ENCODE measurements at places on chromosomes 13 and 19. TPM values are rescaled to one million over a fixed set of nuclear protein-coding genes. Genes with fewer than 3 reads are reported as not detected.

DNA sequence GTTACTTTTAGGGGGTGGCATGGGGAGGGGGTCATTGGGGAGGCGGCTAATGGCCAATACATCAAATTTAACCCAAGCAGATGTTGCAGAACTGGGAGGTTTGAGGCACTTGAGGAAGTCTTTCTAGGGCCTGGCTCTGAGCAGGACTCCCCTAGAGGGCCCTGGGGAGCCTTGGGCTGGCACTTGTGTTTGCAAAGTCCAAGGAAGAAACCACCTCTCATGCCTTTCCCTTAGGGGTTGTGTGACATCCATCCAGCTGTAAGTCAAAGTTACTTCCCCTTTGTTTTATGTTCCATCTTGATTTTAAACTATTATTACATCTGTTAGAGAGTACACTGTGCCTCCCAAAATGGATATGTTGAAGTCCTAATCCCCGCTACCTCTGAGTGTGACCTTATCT is 159.9 kb downstream of the KATNAL1 start:
- H3K4me3 ChIP-seq: no peak overlapping the region
- H3K36me3 ChIP-seq: no peaks in the 10 kb centered on the region

GRCh38 chr19:7294558-7295212 is 471 bp upstream of the INSR start:
- peak overlapping the region; percentile 91 for H3K4me3 ChIP-seq
- H3K27ac ChIP-seq: peak overlapping the region; percentile 97
- DNase-seq: peak; percentile 78
- no peaks in the 10 kb centered on the region for H3K36me3 ChIP-seq

DNA sequence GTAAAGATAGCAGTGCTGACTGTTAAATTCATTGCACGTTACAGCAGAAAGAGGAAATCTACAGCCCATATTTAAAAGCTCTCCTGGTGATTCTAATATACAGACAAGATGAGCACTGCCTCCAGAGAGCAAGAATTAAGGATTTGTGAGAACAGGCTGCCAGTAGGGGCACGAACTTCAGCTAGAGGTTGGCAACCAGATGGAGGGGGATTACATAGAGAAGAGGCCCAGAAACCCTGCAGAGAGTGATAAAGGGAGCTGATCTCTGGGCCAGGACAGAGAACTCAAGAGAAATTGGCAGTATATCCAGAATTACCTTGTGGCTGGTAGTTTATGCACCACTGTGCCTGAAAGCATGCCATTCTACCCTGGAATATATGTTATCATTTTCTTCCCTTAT is 144.8 kb downstream of the UFM1 start:
- no peaks in the 10 kb centered on the region for H3K4me1 ChIP-seq
- H3K36me3 ChIP-seq: no peaks in the 10 kb centered on the region
- H3K4me3 ChIP-seq: no peak overlapping the region

The B3GLCT gene
- total RNA-seq: 21.9 TPM

GRCh38 chr13:44334751-44335150 is 38.9 kb upstream of the SERP2 start:
- H3K4me3 ChIP-seq: no peak overlapping the region
- H3K4me1 ChIP-seq: peaks cover 22% of the 10 kb centered on the region
- H3K36me3 ChIP-seq: no peaks in the 10 kb centered on the region
- H3K27me3 ChIP-seq: no peaks in the 10 kb centered on the region
- no peak overlapping the region for H3K27ac ChIP-seq

The PNMA8B gene
- 0.47 TPM for total RNA-seq

- no peak overlapping the region for H3K27ac ChIP-seq
- no peaks in the 10 kb centered on the region for H3K27me3 ChIP-seq
- DNase-seq: no peak
- no peaks in the 10 kb centered on the region for H3K36me3 ChIP-seq
- peaks cover 16% of the 10 kb centered on the region for H3K4me1 ChIP-seq
- H3K4me3 ChIP-seq: no peak overlapping the region
Observed at GRCh38 chr19:55472463-55472862, 4.0 kb upstream of the ZNF628 start.

The IFNL1 gene
- total RNA-seq: not detected

The ZIC5 gene
- total RNA-seq: not detected

DNA sequence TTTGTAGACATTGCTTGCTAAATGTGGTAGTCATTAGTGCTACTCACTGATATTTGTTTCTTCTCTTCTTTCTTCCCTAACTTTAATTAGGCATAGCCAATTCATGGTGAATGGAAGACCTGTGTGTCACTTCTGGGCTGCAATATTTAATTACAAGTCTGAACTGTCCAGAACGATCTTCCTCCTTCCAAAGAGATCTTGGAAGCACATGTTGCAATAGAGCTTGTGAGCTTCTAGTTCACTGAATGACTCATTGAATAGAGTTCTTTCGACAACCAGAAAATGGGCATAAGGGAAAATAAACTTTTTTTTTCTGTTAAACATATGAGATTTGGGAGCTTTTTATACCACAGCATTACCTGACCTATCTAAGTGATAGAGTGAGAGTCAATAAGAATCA is 1264.6 kb downstream of the PCDH9 start:
- H3K36me3 ChIP-seq: no peaks in the 10 kb centered on the region
- no peak for DNase-seq
- no peaks in the 10 kb centered on the region for H3K4me1 ChIP-seq
- no peaks in the 10 kb centered on the region for H3K27me3 ChIP-seq
- H3K4me3 ChIP-seq: no peak overlapping the region

The KLK12 gene
- not detected for total RNA-seq

GRCh38 chr19:2952953-2953481 is 8.2 kb upstream of the ZNF77 start:
- peaks cover 9% of the 10 kb centered on the region for H3K4me1 ChIP-seq
- no peak overlapping the region for H3K27ac ChIP-seq

DNA sequence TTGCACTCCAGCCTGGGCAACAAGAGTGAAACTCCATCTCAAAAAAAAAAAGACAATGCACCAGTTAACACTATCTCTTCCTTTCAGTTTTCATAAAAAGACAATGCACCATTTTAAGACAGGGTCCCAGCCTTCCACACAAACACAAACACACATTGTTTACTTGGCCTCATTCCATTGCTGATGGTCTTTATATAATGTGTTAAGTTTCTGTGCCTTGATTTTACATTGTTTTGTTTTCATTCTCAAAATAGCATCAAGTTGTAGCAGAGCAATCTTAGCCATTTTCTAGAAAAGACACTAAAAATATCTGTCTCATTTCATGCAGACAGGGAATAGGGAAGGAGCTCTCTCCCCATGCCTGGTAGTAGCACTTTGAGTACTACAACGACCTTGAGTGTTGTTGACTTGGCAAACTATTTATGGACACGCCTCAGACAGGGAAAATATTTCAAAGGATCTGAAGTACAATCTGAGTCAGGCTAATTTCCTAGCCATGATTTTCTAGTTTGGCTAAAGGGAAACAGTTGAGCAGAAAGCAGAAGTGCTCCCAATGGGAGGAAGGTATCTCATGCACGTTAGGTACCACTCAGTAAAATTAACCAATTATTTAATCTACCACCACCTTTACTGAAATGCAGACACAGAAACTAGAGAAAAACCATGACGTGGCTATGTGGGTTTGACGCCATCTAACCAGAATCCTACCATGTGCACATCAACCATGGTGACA is 120.6 kb downstream of the ABCC4 start:
- H3K4me1 ChIP-seq: peaks cover 5% of the 10 kb centered on the region
- no peak overlapping the region for H3K4me3 ChIP-seq
- no peaks in the 10 kb centered on the region for H3K36me3 ChIP-seq
- no peak overlapping the region for H3K27ac ChIP-seq
- DNase-seq: no peak
- H3K27me3 ChIP-seq: no peaks in the 10 kb centered on the region

The CYP4F8 gene
- not detected for total RNA-seq

DNA sequence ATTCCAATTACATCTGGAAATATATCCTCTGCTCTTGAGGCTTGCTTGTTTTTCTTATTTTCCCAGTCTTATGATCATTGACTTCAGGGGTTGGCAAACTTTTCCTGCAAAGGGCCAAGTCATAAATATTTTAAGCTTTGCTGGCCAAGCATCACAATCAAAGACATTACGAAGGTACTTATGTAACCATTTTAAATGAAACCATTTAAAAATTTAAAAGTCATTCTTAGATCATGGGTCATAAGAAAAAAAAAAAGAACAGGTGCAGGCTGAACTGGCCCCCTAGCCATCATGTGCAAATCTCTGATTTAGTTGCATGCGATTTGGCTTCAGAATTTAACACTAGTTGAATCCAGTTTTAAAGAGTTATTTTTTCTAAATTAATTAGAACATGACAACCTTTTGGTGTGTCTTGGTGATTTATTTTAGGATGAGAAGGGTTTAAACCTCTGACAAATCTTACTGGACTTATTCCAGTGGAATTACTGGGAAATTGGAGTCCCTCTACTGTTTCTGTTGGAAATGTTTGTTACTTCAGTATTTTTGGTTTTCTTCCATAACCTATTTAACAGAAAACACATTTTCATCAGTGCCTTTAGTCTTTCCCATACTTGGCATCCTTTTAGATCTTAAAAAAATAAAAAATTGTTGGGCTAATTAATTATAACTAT is 148.1 kb downstream of the NHLRC3 start:
- DNase-seq: no peak
- H3K4me1 ChIP-seq: no peaks in the 10 kb centered on the region
- no peaks in the 10 kb centered on the region for H3K36me3 ChIP-seq
- H3K27me3 ChIP-seq: no peaks in the 10 kb centered on the region
- peak overlapping the region; percentile 38 for H3K27ac ChIP-seq

DNA sequence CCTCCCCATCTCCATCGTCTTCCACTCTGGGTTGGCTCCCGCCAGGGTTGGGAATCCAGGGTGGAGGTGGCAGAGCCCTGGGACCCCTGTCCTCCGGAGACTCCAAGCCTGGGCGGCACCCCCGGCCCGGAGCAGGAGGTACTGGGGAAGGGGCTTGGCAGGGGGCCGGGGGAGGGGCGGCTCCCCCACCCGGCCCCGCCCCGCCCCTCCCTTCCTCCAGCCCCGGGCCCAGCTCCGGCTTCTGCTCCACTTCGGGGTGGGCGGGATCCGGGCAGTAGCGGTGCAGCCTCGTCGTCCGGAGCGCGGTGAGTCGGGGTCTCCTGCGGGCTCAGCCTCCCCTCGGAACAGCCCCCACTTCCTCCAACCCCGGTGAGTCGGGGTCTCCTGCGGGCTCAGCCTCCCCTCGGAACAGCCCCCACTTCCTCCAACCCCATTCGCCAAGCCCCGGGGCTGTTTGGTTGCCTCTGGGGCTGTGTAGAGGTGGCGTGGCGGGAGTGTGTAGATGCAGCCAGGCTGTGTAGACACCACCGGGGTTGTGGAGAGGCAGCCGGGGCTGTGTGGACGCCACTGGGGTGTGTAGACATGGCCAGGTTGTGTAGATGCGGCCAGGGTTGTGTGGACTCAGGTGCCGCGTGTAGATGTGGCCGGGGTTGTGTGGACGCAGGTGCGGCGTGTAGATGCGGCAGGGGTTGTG is at the start of gene TMPRSS9:
TMPRSS9 (plus strand) TSS at position 274 of the 694 bp plus-strand sequence. CDS start 29,521 bp downstream, outside the sequence.
- H3K36me3 ChIP-seq: no peaks in the 10 kb centered on the region
- H3K27me3 ChIP-seq: peaks cover 40% of the 10 kb centered on the region
- no peak within 1 kb of the TSS for H3K4me3 ChIP-seq
- DNase-seq: no peak

The FREM2 gene
- 0.14 TPM for total RNA-seq

DNA sequence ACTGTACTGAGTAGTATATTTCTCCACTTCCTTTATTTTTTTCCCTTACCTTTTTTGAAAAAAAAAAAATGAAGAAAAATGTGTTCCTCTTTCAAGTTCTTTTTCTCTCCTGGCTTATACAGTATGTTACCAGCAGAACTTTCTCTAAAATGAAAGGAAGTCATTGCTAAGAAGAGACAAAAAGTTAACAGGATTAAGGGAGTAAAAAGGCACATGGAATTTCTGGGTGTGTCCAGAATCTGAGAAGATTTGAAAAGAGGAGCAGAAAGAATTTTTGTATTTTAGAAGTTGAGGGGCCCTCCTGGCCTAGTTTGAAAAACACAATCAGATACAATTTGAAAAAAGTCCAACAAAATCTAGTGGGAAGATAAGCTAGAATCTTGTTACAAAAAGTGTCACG is 21.0 kb upstream of the TRIM13 start:
- no peaks in the 10 kb centered on the region for H3K27me3 ChIP-seq
- H3K4me3 ChIP-seq: no peak overlapping the region
- H3K36me3 ChIP-seq: no peaks in the 10 kb centered on the region
- DNase-seq: no peak
- no peak overlapping the region for H3K27ac ChIP-seq
- no peaks in the 10 kb centered on the region for H3K4me1 ChIP-seq

DNA sequence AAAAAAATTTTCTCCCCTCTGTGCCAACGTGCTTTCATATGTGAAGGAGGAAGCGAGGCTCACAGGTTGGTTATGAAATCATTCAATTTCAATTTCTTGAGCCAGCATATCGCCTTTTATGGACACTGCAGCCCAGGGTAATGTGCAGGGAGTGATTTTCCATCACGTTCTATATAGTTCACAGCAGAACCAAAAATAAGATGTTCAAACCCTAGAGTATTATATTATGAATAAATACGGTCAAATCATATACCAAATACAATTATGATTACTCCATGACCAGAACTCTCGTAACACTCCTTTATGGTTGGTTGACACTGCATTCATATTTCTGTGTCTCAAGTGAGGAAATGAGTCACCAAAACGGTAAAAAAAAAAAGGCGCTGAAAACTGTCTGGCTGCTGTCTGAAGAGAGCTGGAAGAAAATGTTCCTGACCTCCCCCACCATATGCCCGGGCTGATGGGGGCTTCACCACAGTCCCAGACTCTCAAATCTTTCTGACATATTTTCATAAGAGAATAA is 75.8 kb upstream of the UBAC2 start:
- no peak for DNase-seq
- H3K36me3 ChIP-seq: no peaks in the 10 kb centered on the region
- peak overlapping the region; percentile 19 for H3K27ac ChIP-seq
- no peak overlapping the region for H3K4me3 ChIP-seq
- no peaks in the 10 kb centered on the region for H3K27me3 ChIP-seq

DNA sequence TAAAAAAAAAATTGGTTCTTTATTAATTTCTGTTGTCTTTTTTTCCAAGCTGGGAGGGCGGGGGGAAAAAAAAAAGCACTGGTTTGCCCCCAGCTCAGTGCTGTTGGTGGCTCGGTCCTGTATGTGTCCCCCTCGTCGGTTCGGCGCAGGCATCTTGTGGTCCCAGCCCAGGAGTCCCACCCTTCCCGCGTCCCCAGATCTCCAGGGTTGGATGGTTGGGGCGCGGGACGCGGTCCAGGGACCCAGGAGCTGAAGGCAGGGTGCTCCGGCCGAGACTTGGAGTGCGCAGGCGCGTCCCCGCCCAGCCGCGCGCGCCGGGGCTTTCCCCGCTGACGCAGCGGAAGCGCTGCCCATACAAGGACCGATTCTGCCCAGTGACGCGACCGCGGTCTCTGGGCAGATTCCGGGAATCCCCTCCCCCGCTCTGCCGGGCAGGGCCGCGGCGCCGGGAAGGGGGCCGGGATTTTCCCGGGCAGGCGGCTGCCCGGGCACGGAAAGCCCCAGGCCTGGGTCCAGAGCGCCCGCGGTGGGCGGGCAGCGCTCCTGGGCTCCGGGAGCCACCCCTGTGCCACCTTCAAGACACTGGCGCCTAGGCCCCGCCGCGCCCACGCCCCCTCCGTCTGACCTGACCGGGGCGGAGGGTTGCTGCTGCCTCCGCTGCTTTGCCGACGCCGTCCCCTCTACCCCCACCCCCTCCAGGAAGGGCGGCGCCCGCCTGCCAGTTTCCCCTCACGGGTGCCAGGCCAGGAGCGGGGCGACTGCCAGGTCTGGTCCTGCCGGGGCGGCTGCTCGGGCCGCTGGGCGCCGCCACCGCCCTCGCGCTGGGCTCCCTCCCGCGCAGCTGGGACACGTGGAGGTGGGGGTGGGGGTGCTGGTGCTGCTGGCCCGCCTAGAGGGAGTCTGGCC is 2.3 kb downstream of the JUNB start:
- peaks cover 39% of the 10 kb centered on the region for H3K4me1 ChIP-seq
- peak; percentile 92 for DNase-seq
- H3K27me3 ChIP-seq: no peaks in the 10 kb centered on the region
